HepG2 (cell line): ENCODE measurements at places on chromosomes 2 and 18. TPM values are rescaled to one million over a fixed set of nuclear protein-coding genes. Genes with fewer than 3 reads are reported as not detected.

- DNase-seq, result peak; percentile 40
Observed at GRCh38 chr2:53740170-53740569, 27.4 kb upstream of the CHAC2 start.

M1AP gene
- total RNA-seq, result not detected in 2 replicates

GRCh38 chr18:20971886-20972267, 139.7 kb downstream of the ROCK1 start:
- peak; percentile 23 for DNase-seq

VWC2L gene
- not detected in 2 replicates for total RNA-seq

GRCh38 chr2:86017901-86018896, 87.5 kb downstream of the POLR1A start:
- DNase-seq, result no peak

GRCh38 chr2:88196490-88197087, 26.4 kb downstream of the THNSL2 start:
- no peak for DNase-seq

- peak; percentile 73 for DNase-seq
Observed at GRCh38 chr2:190088917-190089316, 26.4 kb upstream of the MSTN start.

FBXO41 gene
- 3.0 and 4.2 TPM in 2 replicates for total RNA-seq

ACTR2 gene
- total RNA-seq, result 100 and 211 TPM in 2 replicates

AMER3 gene
- total RNA-seq, result not detected in 2 replicates

DNA sequence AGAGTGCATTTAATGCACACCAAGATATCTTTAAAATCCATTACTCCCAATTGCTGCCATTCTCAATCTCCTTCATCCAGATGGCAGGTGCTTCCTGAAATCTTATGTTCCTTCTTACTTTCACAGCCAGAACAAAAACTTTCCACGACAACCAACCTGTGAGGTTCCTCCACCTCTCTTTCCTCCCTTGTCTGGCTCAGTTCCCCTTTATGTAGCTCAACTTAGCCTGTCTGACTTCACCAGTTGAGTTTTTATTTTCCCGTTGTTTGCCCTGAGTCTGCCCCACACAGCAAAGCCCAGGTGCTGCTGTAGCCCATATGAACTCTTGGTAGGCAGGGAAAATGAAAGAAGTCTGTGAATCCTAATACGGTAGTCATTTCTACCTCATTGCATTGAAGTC, 112.5 kb downstream of the MREG start:
- DNase-seq, result no peak

ASXL3 gene
- total RNA-seq, result not detected in 2 replicates

GRCh38 chr2:45210462-45211195, 201.4 kb upstream of the SIX2 start:
- no peak for DNase-seq

DNA sequence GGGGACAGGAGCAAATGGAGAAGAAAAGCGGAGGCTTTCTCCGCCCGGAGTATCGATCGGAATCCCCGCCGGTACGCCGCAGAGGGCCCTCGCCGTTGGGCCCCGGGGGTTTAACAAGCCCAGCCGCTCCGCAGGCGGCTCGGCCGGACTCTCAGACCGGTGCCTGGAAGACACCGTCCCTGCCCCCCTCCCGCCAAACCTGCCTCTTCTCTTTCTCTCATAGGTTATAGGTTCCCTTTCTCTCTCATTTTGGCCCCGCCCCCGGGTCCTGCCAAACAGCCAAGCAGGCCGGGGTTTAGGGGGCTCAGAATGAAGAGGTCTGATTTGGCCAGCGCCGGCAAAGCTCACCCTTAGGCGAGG, 4.4 kb downstream of the ONECUT2 start:
- no peak for DNase-seq

DNA sequence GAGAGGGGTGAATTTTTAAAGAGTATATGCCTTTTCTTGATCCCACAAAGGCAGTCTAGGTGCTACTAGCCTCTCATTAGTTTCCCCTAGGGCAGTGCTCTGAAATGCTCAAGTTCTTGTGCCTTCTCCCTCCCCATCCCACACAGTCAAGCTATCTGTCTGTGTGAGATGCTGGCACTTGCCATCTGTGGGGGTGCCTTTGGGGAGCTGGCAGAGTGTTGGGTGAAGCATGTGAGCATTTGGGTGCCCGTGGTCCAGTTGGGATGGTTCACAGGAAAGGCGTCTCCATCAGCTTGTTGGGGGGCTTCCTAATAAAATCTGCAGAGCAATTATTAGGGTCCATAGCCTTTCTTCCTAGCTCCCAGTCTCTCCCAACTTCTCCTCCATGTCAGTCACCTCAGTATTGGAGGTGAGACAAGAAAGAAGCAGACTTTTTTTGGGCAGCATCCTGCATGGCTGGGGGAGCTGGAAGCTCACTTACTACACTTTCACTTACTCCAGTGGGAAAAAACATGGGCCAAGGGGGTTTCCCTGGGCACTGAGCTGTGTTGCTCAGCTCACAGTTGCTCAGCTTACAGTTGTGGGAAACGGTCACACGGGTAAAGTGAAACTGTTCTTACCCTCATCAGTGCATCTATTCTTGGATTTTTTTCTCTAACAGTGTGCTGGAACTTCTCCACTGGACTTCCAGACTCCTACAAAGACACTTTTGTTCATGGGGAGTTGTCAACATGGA, 29.3 kb downstream of the COLEC11 start:
- DNase-seq, result no peak

DNA sequence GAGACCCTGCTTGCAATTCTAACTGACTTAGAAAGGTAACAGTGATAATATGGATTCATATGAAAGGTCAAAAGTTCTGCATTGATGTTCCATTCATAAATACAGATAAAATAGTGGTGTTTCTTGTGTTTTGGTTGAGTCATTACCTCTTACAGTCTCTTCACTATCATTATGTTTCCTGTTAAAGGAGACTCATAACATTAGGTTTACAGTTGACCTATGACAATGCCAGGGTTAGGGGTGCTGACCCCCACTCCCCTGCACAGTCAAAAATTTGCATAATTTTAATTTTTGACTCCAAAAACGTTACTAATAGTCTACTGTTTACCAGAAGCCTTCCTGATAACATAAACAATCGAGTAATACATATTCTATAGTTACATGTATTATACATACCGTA, 75.4 kb downstream of the VRK2 start:
- no peak for DNase-seq

SKA1 gene
- 21.3 and 28.3 TPM in 2 replicates for total RNA-seq

GRCh38 chr2:226611944-226612318, 187.7 kb downstream of the IRS1 start:
- no peak for DNase-seq

CNDP1 gene
- not detected in 2 replicates for total RNA-seq

TCF4 gene
- not detected in 2 replicates for total RNA-seq
